ENCODE measurements at places on chromosomes 13 and 19. TPM values are rescaled to one million over a fixed set of nuclear protein-coding genes. Genes with fewer than 3 reads are reported as not detected.

The ZNF260 gene
- total RNA-seq, result 8.0 TPM

The MAST1 gene
- 0.19 TPM for total RNA-seq

The IGFL2 gene
- total RNA-seq, result not detected

DNA sequence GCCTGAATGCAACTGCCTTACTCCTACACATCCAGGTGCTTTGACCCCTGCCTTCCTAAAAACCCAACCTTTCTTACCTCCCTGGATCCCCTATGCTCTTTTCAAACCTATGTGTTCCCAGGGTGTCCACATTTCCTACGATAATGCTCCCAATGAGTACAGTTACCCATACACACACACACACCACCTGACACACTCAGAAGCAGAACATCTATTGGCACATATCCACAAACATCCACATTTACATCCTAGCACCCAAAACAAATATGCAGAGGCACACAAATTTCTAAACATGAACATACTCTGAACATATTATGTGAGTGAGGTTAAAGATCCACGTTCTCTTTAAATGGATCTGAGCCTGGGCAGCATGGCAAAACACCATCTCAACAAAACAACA, 22.4 kb upstream of the PLAUR start:
- DNase-seq, result no peak

GRCh38 chr19:10797078-10797477, 38.9 kb downstream of the TMED1 start:
- DNase-seq, result no peak

GRCh38 chr13:109760951-109761350, 25.4 kb downstream of the IRS2 start:
- DNase-seq, result no peak

GRCh38 chr19:6738787-6739389, 592 bp upstream of the TRIP10 start:
- no peak for DNase-seq

DNA sequence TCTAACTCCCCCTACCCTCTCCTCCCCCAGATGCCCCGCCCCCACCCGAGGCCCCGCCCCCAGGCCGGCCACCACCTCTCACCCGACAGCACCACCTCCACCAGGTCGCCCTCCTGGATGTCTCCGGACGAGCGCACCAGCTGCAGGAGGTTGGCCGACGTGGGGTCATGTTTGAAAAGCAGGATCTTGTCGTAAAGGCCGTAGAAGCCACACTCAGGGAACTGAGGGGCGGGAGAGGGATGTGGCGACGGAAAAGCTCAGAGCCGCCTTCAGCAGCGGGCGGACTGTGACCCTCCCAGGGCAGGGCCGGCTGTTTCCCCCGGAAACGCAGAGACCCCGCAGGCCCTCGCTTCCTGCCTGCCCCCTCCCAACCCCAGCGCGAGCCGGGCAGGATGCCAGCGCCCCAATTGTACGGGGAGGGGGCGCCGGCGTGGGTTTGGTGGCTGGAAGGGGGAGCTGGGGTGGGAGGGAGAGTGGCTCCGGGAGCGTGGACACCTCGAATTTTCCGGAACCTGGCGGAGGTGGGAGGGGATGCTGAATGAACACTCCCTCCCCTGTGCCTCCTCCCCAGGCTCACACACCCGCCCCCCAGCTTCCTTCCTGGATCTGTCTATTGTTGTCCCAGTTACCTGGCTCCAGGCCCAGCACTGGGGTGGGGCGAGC, 3.0 kb downstream of the PRKD2 start:
- peak; percentile 79 for DNase-seq

All from liver (tissue), 10 donors.